Osteoblast (primary cell): ENCODE measurements at places on chromosomes 1 and 21. TPM values are rescaled to one million over a fixed set of nuclear protein-coding genes. Genes with fewer than 3 reads are reported as not detected.

Gene GNAT2
- total RNA-seq: 0.29 and 0.72 TPM in 2 replicates

Gene KPRP
- not detected in 2 replicates for total RNA-seq

Gene LCE1A
- total RNA-seq: not detected in 2 replicates

Gene CHODL
- not detected in 2 replicates for total RNA-seq

Gene SELE
- not detected in 2 replicates for total RNA-seq

Gene A3GALT2
- total RNA-seq: under 0.01 TPM in 1 of 2 replicates, not detected in the other

Gene MYCL
- 0.72 and 0.88 TPM in 2 replicates for total RNA-seq

Gene SPRR5
- not detected in 2 replicates for total RNA-seq

Gene FBXO2
- 0.29 and 0.36 TPM in 2 replicates for total RNA-seq

Gene OR6N1
- total RNA-seq: not detected in 2 replicates

Gene POU3F1
- under 0.01 TPM in 2 replicates for total RNA-seq

Gene TIAM1
- total RNA-seq: 13.6 and 16.3 TPM in 2 replicates

Gene HSD11B1
- 0.88 and 1.8 TPM in 2 replicates for total RNA-seq

Gene RTCA
- total RNA-seq: 31.2 and 38.7 TPM in 2 replicates

Gene CR1L
- not detected in 2 replicates for total RNA-seq

Gene KISS1
- not detected in 2 replicates for total RNA-seq

Gene LCE2D
- not detected in 2 replicates for total RNA-seq

Gene KCNC4
- total RNA-seq: 1.4 and 1.5 TPM in 2 replicates
